Cerebellar cortex (tissue), 1 donor: ENCODE measurements at places on chromosomes 4 and X.

GRCh38 chr4:127069675-127070074 is 563.1 kb upstream of the INTU start:
- DNase-seq: no peak

GRCh38 chr4:184764601-184765000 is 30.7 kb upstream of the CENPU start:
- no peak for DNase-seq

DNA sequence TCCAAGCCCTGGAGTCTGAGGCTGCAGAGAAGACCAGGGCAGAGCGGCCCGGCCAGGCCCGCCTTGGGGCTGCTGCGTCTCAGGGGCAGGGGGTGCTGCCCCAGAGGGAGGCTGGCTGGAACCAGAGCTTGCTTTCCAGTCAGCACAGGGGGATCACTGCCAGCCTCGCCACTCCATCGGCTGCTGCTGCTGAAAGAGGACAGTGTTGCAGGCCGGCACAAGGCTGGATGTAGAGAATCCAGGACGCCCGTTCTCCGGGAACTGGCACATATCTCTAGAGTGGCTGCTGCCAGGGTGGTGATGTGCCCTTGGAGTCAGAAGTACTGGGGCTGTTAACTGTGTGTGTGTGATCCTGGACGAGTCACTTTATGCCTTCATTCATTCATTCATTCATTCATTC is 31.9 kb upstream of the SORCS2 start:
- DNase-seq: no peak

GRCh38 chrX:48854898-48855297 is 19.5 kb upstream of the PCSK1N start:
- DNase-seq: no peak

- DNase-seq: no peak
These were observed 198.9 kb upstream of the ARSJ start for GRCh38 chr4:114178392-114178791.

DNA sequence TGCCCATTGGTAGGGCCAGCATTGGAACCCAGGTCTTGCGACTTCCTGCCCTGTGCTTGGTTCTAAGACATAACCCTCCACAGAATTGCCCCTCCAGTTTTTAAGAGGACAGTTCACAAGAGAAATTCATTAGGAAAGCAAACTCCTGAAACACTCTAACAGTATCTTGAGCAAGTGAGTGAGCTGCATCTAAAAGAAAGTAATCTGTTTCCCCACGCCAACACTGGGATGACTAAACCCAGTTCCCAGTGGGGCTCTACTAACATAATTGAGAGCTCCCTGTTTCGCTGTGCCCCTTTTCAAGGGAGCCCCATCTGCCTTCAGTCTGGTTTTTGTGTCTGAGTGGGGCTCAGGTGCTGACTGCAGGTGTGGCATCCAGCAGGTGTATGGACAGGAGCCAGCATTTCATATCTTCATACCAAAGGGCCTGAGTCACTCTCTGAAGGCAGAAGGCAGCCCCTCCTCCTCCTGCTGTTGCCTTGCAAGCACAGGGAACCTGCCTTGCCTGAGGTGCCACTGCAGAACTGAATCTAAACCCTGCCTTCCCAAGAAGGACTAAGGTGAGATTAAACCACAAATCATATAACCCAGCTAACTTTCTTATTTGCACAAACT is 8.0 kb downstream of the AMOT start:
- no peak for DNase-seq

- no peak for DNase-seq
These were observed 28.1 kb upstream of the FRMPD3 start for GRCh38 chrX:107421337-107421861.

DNA sequence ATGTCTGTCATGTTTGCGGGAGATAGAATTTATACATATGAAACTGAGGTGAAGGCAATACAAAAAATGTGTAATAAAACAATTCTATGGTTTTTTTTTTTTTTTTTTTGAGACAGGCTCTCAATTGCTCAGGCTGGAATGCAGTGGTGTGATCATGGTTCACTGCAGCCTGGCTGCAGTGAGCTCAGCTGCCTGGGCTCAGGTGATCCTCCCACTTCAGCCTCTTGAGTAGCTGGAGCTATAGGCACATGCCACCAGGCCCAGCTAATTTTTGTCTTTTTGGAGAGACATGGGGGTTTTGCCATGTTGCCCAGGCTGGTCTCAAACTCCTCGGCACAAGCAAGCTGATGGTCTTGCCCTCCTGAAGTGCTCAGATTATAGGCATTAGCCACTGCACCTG is 10.1 kb downstream of the RADX start:
- DNase-seq: no peak

DNA sequence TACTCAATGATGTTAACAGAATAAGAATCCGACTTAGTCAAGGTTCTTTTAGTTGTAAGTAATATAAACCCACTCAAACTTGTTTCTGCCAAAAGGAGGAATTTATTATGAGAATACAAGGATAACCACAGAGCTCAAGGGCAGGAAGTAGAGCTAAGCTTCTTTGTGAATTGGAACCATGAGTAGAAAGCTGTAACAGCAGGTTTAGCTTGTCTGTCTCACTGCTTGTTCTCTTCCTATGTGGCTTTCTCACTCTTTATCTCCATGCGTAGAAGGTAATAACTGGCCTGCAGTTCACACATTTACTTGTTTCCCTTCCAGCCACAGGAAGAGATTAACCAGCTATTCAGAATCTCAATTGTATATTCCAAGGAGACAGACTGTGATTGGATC is 378.3 kb downstream of the PPP1R2C start:
- no peak for DNase-seq

- DNase-seq: no peak
These were observed 691.3 kb upstream of the PCDH7 start for GRCh38 chr4:30028826-30029225.

DNA sequence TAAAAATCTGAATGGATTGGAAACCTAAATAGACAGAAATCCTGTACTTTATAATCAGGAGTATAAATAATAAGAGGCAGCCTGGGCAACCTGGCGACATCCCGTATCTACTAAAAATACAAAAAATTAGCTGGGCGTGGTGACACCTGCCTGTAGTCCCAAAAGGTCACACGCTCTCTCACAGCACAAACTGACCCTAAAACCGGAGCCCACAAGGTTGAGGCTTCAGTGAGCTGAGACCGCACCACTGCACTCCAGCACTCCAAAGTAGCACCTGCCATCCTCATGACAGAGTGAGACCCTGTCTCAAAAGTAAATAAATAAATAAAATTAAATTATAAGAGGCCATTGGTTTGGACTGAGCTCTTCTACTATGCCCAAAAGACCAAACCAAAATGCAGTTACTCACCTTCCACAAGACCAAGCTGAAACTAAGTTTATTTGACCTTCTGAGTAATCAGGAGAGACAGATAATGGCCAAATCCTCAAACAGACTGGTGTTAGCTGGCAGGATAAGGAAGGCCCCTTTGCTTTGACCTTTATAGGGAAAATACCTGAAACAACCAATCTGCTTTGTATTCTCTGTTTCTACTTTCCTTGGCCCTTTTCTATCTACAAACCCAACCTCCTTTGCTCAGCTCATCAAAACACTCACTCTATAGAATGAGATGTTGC is 3.2 kb upstream of the GRSF1 start:
- no peak for DNase-seq

GRCh38 chr4:18021470-18021719 is 160 bp downstream of the LCORL start:
- DNase-seq: no peak

GRCh38 chr4:2247128-2248043 is 5.5 kb upstream of the HAUS3 start:
- no peak for DNase-seq

GRCh38 chrX:153573984-153574383 is 25.0 kb downstream of the CCNQ start:
- no peak for DNase-seq

GRCh38 chr4:145937971-145938611 is 532 bp downstream of the ZNF827 start:
- DNase-seq: peak; percentile 48

- DNase-seq: peak; percentile 17
These were observed 195.2 kb upstream of the STK26 start for GRCh38 chrX:131827935-131828334.

DNA sequence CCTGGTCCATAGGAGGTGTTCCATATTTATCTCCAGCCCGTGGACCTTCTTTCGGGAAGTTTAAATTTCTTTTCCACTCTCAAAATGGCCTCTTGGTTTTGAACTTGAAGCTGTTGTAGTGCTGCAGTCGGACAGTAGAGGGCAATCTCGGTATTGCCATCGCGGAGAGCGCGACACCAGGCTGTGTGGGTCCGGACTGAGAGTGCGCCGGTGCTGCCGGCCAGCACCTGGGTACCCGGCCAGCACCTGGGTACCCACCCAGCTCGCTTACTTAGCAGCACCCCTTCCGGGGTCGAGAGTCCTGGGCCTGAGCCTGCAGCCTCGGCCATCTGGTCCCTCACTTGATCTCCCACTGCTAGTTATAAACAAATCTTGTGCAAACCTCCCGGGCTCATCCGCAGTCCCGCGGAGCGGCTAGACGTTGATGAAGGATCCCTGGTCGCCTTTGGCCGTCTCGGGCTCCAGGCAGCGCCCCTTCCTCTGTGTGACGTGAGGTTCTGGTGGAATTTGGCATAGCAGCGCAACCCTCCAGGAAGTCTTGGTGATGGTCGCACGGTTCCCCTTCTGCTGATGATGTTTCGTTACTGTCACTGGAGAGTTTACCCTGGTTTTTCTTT is 18.0 kb downstream of the FAM9A start:
- peak; percentile 7 for DNase-seq

- no peak for DNase-seq
These were observed 2248.1 kb downstream of the ARAP2 start for GRCh38 chr4:33996075-33996718.

GRCh38 chrX:116198235-116198634 is 27.7 kb downstream of the AGTR2 start:
- DNase-seq: no peak

- peak; percentile 31 for DNase-seq
These were observed 565.4 kb upstream of the ATOH1 start for GRCh38 chr4:93263166-93263565.

GRCh38 chrX:103754401-103754800 is 22.2 kb upstream of the PLP1 start:
- DNase-seq: no peak

DNA sequence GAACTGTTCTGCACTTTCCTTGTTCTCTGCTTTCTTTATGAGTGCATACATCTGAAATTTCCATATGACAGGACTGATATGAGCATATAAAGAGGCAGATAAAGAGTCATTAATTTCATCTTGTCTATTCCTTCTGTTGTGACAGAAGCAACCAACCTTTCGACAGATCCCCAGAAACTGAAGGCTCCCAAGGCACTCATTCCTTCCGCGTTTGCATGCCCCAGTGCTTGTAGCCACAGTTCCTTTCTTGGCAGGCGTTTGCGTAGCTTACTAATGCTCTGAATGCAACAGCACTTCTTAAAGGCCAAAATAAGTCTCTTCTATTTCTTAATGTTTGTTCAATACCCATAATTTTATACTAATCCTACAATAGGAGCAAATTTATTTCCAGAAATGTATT is 94.0 kb upstream of the TBL1X start:
- DNase-seq: no peak

- no peak for DNase-seq
These were observed 797 bp downstream of the TXLNG start for GRCh38 chrX:16786791-16787735.

DNA sequence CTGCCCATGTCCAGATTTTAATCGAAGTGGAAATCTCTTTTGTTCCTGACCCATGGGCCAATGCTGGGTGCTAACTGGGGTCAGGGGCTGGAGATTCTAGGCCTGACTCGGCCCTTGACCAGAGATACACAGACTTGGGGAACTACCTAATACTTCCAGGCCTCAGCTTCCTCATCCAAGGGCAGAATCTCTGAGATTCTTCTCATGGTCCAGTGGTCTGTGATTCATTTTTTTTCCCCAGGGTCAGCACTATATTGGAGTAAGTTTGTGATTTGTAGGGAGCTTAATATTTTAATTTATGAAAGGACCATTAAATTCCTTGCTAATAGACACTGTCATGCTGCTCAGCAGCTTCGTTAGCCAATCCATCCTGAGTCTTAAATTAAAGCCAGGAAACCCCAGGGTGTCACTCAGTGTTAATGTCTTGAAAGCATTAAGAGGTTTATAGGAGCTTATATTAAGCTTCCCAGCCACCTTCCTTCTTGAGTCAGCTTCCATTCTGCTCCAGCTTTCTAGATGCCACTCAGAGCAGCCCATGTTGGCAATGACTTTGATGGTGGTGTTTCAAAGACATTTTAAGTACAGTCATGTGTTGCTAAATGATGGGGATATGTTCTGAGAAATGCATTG is 27.0 kb upstream of the PROM1 start:
- DNase-seq: no peak

GRCh38 chr4:88230969-88231771 is 53.2 kb downstream of the PPM1K start:
- DNase-seq: no peak

GRCh38 chrX:44972132-44972531 is 99.1 kb downstream of the KDM6A start:
- DNase-seq: no peak

GRCh38 chr4:14524276-14524675 is 478.0 kb upstream of the CPEB2 start:
- no peak for DNase-seq

- DNase-seq: no peak
These were observed 118.7 kb downstream of the EFHC2 start for GRCh38 chrX:44224760-44225159.

- no peak for DNase-seq
These were observed 130.3 kb downstream of the SCFD2 start for GRCh38 chr4:53235547-53235946.

DNA sequence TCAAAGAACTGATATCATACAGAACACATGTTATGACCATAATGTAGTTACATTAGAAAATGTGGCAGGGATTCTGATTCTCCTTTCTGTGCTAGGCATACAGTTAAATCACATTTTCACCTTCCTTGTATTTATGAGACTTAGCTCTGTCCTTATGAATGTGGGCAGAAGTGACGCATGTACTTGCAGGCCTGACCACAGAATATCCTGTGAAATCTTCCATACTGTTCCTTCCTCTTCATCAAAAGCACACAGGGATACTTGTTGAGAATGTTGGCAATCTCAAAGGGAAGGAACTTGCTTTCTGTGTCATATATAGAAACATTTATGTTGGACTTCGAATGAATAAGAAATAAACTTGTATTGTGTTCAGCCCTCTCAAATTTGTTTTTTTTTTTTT is 17.2 kb upstream of the MYOZ2 start:
- DNase-seq: no peak

GRCh38 chr4:152640058-152640921 is 39.5 kb downstream of the TMEM154 start:
- peak; percentile 38 for DNase-seq

DNA sequence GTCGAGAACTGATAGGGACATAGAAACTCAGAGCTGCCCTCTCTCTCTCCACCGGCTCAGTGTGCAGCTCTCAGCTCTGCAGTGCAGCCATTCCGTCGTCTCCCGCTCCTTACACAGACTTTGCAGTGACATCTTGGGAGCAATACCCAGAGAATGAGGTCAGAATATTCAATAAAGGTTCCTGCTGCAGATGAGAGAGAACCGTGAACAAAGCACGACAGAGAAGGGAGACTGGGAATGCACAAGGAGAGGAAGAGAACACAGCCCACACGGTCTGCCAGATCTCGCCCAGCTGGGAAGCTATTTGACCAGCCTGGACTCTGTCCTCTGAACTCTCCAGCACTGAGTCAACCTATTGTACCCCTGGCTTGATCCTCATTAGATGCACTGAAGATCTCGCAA is 118.0 kb upstream of the PPARGC1A start:
- DNase-seq: no peak
